ENCODE measurements at places on chromosomes 13 and 19.

GRCh38 chr13:90708128-90708527 is 639.4 kb upstream of the MIR17HG start:
- DNase-seq: no peak

- no peak for DNase-seq
These were observed 466.0 kb downstream of the FOXO1 start for GRCh38 chr13:40200273-40200978.

- no peak for DNase-seq
These were observed 428.8 kb downstream of the DCT start for GRCh38 chr13:94050686-94051085.

DNA sequence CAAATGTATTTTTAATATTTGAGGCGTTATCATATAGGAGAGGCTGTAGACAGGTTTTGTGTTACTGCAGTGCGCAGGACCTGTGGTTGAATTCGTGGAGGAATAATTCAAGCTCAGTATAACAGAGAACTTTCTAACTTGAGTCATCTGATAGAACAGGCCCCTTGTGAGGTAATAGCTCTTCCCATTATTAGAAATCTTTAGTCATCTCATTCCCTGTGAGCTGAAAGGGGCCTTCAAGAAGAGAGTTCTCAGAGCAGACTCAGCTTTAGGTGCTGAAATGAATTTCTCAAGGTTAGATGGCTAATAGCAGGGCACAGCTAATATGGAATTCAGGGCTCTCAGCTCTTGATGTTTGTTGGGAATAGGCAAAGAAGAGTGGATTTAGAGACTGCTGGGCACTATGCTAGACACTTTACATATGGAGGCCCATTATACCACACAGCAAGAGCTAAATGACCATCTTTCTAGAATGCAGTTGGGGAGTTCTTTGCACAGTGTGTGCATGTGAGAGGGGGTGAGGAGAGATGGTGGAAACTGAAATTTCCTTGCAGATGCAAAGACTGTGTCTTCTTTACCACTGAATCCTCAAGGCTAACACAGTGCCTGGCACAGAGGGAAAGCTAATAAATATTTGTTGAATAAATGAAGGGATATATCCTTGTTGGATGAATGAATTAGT is 89.5 kb downstream of the DGKH start:
- DNase-seq: no peak

GRCh38 chr13:66071029-66071428 is 1159.1 kb downstream of the PCDH9 start:
- no peak for DNase-seq

GRCh38 chr13:93098972-93099371 is 127.6 kb upstream of the GPC6 start:
- no peak for DNase-seq

DNA sequence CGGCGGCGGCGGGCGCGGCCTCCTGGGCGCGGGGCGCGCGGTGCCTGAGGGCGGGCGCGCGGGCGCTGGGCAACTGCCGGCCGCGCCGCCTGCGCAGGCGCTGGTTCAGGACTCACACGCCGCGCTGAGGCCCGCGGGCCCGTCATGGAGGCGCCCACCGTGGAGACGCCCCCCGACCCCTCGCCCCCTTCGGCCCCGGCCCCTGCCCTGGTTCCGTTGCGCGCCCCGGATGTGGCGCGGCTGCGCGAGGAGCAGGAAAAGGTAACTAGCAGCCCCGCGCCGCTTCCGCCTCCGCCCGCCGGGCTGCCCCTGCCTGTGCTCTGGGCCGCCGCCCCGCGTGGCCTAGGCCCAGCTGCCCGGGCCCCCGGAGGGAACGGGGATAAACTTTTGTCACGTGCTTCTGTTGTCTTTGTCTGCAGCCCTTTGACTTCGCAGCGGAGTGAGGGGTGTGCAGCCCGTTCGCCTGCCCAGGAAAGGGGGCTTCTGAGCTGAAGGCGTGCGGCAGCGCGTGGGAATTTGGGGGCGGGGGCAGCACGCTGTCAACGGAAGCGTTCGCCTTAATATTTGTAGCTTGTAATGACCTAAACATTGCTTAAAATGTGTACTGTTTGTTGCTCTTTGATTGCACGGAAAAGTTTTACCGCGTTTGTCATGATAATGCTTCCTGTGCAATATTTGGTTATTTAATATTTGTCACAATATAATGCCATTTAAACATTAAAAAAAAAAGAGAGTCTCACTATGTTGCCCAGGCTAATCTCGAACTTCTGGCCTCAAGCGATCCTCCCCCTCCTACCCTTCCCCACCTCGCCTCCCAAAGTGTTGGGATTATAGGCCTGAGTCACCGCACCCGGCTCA is 594 bp downstream of the URI1 start:
- peak; percentile 69 for DNase-seq

- no peak for DNase-seq
These were observed 7.5 kb upstream of the GJA3 start for GRCh38 chr13:20168396-20168795.

- no peak for DNase-seq
These were observed 1.8 kb upstream of the RUBCNL start for GRCh38 chr13:46388846-46389245.

GRCh38 chr19:46821512-46822409 is 28.9 kb downstream of the AP2S1 start:
- DNase-seq: peak; percentile 34

GRCh38 chr19:11421371-11422098 is 2.4 kb upstream of the RGL3 start:
- DNase-seq: no peak

DNA sequence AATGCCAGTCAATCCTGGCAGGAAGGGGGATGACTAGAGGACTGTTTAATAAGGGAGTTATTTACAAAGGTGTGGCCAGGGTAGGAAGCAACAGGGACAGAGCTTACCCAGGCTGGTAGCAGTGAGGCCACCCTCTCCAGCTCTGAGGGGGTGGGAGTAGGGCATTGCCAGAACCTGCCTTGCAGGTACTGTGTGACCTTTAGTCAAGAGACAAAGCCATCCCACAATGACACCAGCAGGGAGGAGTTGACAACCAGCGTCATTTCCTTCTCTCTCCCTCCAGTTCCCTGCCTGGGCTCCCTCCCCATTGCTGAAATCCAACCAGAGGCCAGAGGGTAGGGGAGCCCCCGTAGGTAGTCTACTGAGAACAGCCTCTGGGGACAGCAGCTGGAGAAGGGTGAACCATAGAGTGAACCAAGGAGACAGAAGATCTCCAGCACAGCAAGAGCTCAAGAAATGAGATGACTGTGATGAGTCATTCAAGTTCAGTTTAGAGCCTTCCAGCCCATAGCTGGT is 33.3 kb upstream of the SPATA13 start:
- no peak for DNase-seq

GRCh38 chr13:94201022-94201421 is 278.5 kb downstream of the DCT start:
- no peak for DNase-seq

DNA sequence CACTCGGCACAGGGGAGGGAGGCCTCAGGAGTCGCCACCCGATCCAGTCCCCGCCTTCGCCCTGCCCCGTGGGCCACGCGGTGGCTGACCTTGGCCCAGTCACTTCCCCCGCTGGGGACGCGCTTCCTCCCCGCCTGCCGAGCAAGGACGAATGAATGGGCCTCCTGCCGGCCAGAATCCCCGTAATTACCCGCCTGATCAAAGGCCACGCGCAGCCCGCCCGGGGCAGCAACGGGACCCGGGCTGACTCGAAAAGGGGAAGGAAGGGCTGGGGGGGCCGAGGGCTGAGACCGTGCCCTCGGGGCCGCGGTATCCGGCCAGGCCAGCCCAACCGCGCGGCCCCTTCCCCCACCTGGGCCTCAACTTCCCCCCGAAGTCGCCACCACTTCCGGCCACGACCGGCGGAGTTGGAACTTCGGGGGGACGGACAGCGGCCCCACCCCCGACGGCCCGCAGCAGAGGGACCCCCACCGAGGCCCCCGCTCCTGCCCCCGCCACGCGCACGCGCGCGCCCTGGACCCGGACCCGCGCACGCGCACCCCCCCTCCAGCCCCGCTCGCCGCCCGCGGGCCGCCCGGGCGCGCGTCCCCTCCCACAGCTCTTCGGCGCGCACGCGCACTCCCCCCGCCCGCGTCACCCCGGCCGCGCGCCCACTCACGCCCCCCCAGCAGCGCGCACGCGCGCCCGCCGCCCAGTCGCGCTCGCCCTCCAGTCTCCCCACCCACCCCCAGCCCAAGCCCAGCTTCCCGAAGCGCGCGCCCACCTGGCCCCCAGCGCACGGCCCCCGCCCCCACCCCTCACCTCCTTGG is 520 bp downstream of the ZNF787 start:
- peak; percentile 68 for DNase-seq

GRCh38 chr19:58007285-58007684 is 4.7 kb upstream of the ZNF606 start:
- no peak for DNase-seq

DNA sequence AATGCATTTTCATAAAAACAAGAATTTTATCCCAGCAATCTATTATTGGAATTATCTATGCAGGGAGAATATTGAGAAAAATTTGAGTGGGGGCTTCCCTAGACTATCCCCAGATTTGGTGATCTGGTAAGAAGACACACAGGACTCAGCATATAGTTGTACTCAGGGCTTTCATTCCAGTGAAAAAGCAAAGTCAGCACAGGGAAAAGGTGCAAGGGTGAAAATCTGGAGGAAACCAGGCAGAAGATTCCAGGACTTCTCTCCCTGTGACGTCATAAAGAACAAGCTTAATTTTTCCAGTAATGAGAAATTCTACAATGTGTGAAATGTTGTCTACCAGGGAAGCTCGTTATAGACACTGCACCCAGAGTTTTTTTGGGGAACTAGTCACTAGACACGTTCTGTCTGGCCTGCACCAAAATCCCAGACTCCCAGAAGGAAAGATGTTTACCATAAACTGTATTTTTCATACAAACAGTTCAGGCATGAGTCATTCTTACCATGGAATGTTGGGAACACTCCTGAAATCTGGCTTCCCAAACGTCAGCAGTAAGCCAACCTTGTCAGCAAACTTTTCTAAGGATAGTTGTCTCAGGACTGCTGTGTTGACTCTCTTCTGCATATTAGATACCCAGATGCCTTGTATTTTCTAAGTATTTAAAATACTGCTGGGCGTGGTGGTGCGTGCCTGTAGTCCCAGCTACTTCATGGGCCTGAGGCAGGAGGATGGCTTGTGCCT is 107.4 kb downstream of the DNAJC3 start:
- no peak for DNase-seq

DNA sequence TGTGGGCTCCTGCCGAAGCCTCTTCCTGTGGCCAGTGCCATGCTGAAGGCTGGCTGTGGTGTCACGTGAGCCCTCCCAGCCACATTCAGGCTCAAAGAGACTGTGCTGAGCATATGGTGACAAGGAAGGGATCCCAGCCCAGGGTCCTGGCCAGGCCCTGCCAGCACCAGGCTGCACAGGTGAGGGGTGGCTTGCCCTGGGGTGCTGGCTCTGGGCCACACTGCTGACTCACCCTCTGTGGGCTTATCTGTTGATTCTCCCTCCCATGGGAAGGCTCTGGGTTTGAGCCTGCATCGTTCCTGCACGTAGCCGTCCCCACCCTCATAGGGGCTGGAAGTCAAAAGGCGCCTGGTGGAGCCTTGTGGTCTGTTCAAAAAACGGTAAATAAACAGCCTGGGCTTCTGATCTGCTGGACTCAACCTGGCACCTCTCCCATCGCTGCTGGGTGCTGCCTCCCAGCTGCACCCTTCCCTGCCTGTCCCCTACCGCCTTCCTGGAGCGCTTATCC is 31.1 kb downstream of the DNM2 start:
- no peak for DNase-seq

DNA sequence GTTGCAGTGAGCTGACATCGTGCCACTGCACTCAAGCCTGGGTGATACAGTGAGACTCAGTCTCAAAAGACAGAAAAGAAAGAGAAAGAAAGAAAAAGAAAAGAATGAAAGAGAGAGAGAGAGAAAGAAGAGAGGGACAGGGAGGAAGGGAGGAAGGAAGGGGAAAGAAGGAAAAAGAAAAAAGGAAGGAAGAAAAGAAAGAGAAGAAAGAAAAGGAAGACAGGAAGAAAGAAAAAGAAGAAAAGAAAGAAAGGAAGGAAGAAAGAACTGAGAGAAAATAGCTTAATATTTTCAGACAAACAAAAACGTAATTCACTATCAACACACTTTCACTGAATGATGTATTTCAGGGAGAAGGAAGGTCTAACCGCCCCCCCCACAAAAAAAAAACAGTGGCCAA is 39.3 kb downstream of the ESD start:
- no peak for DNase-seq

GRCh38 chr19:55336101-55336500 is 3.6 kb upstream of the KMT5C start:
- DNase-seq: no peak

GRCh38 chr19:6362027-6362350 is 658 bp downstream of the CLPP start:
- no peak for DNase-seq

GRCh38 chr19:23409392-23410048 is 14.2 kb upstream of the ZNF91 start:
- no peak for DNase-seq

- no peak for DNase-seq
These were observed 32.8 kb upstream of the AKAP11 start for GRCh38 chr13:42239161-42239560.

DNA sequence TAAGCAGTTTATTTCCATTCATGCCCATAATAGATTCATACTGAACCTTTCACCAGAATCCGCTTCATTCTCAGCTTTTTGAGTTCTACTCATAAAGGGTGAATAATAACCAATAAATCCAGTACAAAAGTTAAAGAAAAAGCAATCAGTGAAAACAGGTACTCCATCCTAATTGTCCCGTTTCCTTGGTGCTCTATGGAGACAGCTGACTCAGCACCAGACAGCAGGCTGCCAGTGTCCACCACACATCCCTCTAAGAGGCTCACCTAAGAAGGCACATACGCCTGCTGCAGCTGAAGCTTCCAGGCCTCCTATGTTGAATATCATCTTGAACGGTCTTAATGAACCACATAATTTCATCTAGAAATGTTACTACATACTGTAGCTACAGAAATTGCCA is 27.3 kb downstream of the MYO16 start:
- no peak for DNase-seq

- no peak for DNase-seq
These were observed 634.5 kb downstream of the LIG4 start for GRCh38 chr13:107580741-107581412.

DNA sequence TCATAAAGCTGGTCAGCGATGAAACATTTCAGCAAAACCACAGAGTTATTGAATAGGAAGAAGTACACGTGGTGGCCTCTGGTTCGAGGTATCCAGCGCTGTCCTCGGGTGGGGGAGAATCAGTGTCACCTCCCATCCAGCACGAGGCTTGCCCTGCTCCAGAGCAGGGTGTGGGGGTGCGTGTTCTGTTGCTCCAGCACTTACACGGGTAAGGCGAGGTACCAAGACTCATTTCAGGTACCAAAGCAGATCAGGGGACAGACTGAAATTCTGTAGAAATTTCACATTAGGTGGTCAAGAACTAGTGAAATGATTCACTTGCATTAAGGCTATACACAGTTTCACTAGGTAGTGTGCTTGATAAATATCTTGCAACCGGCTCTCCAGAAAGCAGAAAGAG is 164.2 kb upstream of the SOX1 start:
- DNase-seq: no peak

DNA sequence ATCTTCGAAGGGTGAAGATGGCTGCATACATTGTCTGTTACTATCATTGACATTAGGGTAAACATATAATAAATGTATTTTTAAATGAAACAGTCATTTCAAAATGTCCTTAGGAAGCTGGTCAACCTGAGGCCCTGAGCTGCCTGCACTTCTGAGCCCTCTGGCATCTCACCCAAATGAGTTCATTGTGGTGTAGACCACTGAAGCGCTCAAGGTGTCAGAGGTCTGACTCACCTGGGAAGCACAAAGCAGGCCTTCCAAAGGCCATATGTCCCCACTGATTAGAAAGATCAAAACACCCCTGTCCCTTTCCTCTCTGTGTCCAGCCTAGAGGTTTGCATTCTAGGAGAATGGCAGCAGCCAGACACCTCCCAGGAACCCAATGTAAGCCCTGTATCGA is 59.6 kb downstream of the COL4A2 start:
- DNase-seq: no peak

Measured in T follicular helper cell (primary cell).